ENCODE measurements at places on chromosomes 4 and X. TPM values are rescaled to one million over a fixed set of nuclear protein-coding genes. Genes with fewer than 3 reads are reported as not detected.

Gene MAGEA12
- total RNA-seq = not detected

DNA sequence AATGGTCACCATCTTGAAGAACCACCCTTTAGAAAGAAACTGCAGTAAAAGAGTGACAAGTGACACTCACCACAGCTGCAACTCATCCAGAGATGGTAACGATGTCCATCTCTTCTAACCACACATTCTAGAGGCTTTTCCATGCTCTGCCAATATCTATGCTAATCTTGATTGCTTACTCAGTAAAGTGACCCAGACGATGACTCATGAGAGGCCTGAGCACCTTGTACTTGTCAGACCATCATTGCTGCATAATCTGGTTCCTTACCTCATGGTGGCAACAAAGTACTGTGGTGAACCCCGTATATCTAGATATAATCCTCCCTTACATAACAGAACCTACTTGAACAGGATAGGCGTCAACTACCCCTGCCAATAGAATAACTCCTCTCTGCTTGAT, 75.6 kb downstream of the CCNG2 start:
- H3K27ac ChIP-seq = no peak overlapping the region

- H3K36me3 ChIP-seq = no peaks in the 10 kb centered on the region
- no peaks in the 10 kb centered on the region for H3K27me3 ChIP-seq
Measured at GRCh38 chrX:65712005-65712806, 44.8 kb downstream of the MSN start.

Gene VCX
- total RNA-seq = 0.54 TPM

DNA sequence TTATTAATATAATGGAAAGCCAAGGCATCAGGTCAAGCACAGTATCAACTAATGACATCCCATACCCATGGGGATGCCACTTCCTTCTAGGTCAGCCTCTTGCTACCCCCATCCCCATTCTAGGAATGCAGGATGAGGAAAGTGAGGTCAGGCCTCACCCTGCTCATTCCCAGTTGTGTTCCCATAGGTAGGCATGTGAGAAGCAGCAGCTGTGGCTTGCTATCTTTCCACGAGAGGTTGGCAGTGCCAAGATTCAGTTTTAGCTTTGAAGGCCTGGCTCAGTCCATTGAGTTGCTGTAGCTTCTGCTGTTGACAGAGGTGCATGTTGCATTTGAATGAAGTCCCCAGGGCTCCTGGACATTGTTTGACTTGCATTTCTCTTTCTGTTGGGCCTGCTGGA, 15.5 kb downstream of the LONRF3 start:
- H3K36me3 ChIP-seq = peaks cover 10% of the 10 kb centered on the region
- peak overlapping the region; percentile 15 for H3K27ac ChIP-seq
- H3K4me1 ChIP-seq = peaks cover 5% of the 10 kb centered on the region
- no peak for DNase-seq
- H3K4me3 ChIP-seq = no peak overlapping the region

Gene IL15
- total RNA-seq = 31.0 TPM

- H3K4me3 ChIP-seq = no peak overlapping the region
- no peak overlapping the region for H3K27ac ChIP-seq
- no peak for DNase-seq
Measured at GRCh38 chr4:42643685-42644084, 13.2 kb downstream of the ATP8A1 start.

GRCh38 chr4:151653548-151653918, 107.3 kb downstream of the GATB start:
- H3K27ac ChIP-seq = no peak overlapping the region
- no peak overlapping the region for H3K4me3 ChIP-seq
- H3K4me1 ChIP-seq = no peaks in the 10 kb centered on the region
- no peak for DNase-seq
- H3K36me3 ChIP-seq = peaks cover 17% of the 10 kb centered on the region

DNA sequence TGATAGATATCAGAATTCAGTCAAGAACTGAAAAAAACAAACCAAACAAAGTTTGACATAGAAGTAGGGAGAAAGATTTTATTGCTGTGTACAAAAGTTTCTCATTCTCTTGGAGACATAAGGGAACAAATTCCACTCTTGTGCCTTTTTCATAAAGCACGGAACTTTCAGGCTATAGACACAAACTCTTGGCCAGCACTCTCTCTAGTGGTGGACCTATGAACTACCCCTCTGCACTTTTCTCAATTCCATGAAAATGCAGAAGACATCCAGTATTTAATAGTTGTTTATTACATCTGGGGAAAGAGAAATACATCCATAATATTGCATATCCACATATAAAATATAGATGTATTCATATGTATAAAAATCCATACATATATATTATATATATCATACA, 291.6 kb upstream of the HS3ST1 start:
- H3K27ac ChIP-seq = no peak overlapping the region
- no peak overlapping the region for H3K4me3 ChIP-seq
- no peak for DNase-seq
- no peaks in the 10 kb centered on the region for H3K36me3 ChIP-seq

DNA sequence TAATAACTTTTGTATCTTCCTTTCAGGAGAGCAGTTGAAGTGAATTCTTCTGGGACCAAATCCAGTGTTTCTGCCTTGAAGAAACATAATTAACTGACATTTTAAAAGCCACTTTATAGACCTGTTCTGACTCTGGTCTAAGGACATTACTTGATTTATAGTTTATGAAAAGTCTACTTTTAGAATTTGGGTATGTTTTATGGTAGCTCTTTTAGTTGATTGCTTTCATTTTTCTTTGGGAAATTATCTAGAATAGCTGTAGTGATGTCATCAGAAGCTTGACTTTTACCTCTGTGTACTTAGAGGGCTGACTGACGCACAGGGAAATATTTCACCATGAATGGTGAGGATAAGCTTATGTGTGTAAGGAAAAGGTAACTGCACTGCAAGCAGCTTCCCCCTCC, 131.8 kb upstream of the LIMCH1 start:
- H3K4me1 ChIP-seq = peaks cover 34% of the 10 kb centered on the region
- no peak overlapping the region for H3K4me3 ChIP-seq
- no peaks in the 10 kb centered on the region for H3K27me3 ChIP-seq
- H3K27ac ChIP-seq = peak overlapping the region; percentile 56
- no peaks in the 10 kb centered on the region for H3K36me3 ChIP-seq

DNA sequence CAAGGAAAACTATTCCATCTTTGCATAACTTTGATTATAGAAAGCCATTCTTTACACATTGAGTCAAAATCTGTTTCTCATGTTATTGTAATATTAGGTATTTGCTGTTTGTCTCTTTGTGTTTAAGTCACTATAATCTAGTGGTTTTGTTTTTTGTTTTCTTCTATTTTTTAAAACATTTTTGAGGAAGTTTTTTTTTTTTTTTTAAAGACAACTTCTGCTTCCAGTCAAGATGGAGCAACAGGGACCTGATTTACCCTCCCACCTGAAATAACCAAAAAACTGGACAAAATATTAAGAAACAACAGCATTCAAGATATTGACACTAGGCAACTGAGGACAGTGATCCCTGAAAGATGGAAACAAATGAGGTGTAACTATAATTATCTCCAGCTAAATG, 18.4 kb upstream of the NSUN7 start:
- no peak for DNase-seq
- peaks cover 5% of the 10 kb centered on the region for H3K4me1 ChIP-seq
- no peak overlapping the region for H3K4me3 ChIP-seq
- no peaks in the 10 kb centered on the region for H3K27me3 ChIP-seq
- no peaks in the 10 kb centered on the region for H3K36me3 ChIP-seq

DNA sequence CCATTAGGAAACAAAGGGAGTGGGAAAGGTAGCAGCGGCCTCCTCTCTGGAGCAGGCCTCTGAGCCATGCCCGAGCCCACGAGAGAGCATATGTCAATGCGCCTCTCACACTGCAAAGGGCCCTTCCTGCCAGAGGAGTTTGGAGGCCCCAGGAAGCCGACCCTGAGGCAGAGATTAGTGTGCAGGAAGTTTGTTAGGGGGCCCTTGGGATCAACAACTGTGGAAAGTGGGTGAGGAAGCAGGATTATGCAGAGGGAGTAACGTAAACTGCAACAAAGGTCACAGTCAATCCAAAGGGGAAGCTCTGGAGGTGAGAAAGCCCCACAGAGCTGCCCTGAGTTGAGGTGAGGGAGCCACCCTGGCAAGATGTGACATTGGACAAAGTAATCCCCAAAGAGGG, 17.4 kb downstream of the RTL5 start:
- DNase-seq = no peak
- H3K27me3 ChIP-seq = no peaks in the 10 kb centered on the region
- H3K36me3 ChIP-seq = no peaks in the 10 kb centered on the region
- H3K4me1 ChIP-seq = no peaks in the 10 kb centered on the region

DNA sequence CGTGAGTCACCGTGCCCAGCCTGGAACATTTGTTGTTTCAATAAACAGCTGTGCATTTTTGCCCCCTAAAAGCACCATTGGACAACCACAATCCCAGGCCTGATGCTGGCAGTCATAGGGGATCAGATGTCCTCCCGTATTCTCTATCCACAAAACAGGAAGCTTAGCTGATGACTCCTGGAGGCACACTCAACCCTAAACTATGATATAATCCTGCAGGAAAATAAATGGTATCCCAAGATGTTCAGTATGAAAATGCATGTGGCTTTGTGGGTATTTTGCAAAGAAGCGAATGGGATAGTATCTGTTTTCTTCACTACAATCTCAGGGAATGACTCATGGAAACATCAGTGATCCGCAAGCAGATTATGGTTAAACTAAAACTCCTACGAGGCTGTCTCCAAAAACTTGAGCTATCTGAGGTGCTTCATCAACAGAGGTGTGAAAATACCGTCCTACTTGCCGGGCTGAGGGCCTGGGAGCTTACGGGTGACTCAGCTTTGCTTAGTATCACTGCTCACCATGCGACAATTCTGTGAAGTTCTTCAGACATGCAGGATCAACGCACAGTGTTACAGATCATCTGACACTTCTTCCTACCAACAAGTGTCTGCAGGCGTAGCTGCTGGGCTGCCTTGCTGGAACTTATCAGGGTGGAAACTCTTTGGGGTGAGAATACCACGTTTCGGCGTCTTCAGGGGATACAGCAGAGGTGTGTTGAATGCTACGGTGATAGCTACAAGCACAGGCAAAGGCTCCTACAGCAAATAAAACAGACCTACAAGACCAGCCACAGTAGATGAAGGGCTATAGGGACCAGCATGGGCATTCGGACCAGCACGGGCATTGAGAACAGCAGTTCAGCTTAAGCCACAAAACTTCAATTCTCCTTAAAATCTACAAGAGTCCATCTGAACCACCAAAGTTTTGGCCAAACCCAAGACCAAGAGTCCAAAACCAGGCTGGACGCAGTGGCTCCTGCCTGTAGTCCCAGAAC, 148.5 kb downstream of the DHRSX start:
- no peaks in the 10 kb centered on the region for H3K27me3 ChIP-seq
- H3K36me3 ChIP-seq = no peaks in the 10 kb centered on the region
- no peak overlapping the region for H3K27ac ChIP-seq
- H3K4me3 ChIP-seq = no peak overlapping the region
- H3K4me1 ChIP-seq = no peaks in the 10 kb centered on the region

- H3K27me3 ChIP-seq = no peaks in the 10 kb centered on the region
- no peak for DNase-seq
- H3K4me1 ChIP-seq = no peaks in the 10 kb centered on the region
- no peaks in the 10 kb centered on the region for H3K36me3 ChIP-seq
- no peak overlapping the region for H3K4me3 ChIP-seq
- no peak overlapping the region for H3K27ac ChIP-seq
Measured at GRCh38 chr4:172521248-172521647, 647.4 kb upstream of the GALNT7 start.

Gene RADX
- total RNA-seq = 21.0 TPM

Gene MAMLD1
- 2.1 TPM for total RNA-seq

Gene DGAT2L6
- not detected for total RNA-seq

- no peak overlapping the region for H3K4me3 ChIP-seq
- no peaks in the 10 kb centered on the region for H3K36me3 ChIP-seq
- DNase-seq = no peak
- H3K27me3 ChIP-seq = no peaks in the 10 kb centered on the region
Measured at GRCh38 chrX:131571348-131571747, 27.5 kb downstream of the OR13H1 start.

Gene AFAP1
- 12.3 TPM for total RNA-seq

Data from thyroid gland (tissue), 4 donors.